ENCODE measurements at places on chromosomes 13 and 19. TPM values are rescaled to one million over a fixed set of nuclear protein-coding genes. Genes with fewer than 3 reads are reported as not detected.

BABAM1 gene
- 64.6 TPM for total RNA-seq

ZNF93 gene
- total RNA-seq = not detected

PRODH2 gene
- total RNA-seq = 0.36 TPM

MRPL57 gene
- total RNA-seq = 24.8 TPM

SYMPK gene
- total RNA-seq = 77.9 TPM

EFNA2 gene
- total RNA-seq = 1.2 TPM

DAZAP1 gene
- total RNA-seq = 77.6 TPM

ERICH6B gene
- not detected for total RNA-seq

ZSCAN5A gene
- total RNA-seq = 8.0 TPM

RETN gene
- total RNA-seq = not detected

C2CD4C gene
- 0.54 TPM for total RNA-seq

COG6 gene
- 4.3 TPM for total RNA-seq

OR4F17 gene
- total RNA-seq = not detected

ZNF701 gene
- 0.24 TPM for total RNA-seq
